Hematopoietic multipotent progenitor cell treated with erythropoietin and hydrocortisone succinate and interleukin-3 and kit ligand, for 6 days (in vitro differentiated cells): ENCODE measurements at places on chromosomes 2 and 18.

GRCh38 chr2:207394812-207395534, 134.8 kb upstream of the CREB1 start:
- DNase-seq = peak; percentile 89

DNA sequence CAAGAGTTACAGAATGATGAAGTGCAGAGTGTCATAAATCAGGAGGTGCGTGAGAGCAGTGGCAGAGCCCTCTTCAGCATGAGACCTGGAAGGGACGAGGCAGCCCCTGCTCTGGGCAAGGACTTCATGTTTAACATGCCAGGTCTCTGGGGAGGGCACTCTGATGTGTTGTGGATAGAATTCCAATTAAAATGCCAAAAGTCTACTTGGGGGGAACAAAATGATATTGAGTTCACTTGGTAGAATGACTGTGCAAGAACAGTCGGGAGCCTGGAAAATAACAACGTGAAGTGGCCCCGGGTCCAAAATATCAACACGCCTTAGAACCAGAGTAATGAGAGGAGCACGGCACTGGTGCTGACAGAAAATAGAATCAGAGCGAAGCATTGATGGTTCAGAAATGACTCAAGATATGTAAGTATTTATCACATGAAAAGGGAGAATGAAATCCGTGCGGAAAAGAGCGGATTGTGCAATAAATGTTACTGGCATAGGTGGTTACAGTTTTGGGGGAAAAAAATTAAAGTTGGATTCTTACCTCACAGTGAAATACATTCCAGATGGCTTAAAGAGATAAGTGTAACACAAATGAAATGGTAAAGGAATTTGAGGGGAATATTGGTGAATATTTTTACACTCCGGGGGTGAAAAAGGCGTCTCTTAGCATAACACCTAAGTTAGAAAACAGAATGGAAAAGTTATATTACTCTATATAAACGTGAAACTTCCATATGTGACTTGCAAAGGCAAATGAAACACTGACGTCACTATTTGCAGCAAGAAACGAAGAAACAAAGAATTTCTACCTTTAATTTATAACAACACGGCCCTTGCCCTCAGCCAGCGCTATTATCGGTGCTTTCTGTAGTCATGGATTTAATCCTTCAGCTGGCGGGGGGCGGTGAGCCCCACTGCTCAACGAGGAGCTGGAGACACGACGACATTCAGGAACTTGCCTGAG, 159.4 kb upstream of the TWIST2 start:
- no peak for DNase-seq

GRCh38 chr2:184472481-184472880, 125.8 kb upstream of the ZNF804A start:
- no peak for DNase-seq

GRCh38 chr2:118309946-118310680, 221.8 kb downstream of the INSIG2 start:
- peak; percentile 61 for DNase-seq

- no peak for DNase-seq
Measured at GRCh38 chr2:80169811-80170594, 134.5 kb downstream of the LRRTM1 start.

DNA sequence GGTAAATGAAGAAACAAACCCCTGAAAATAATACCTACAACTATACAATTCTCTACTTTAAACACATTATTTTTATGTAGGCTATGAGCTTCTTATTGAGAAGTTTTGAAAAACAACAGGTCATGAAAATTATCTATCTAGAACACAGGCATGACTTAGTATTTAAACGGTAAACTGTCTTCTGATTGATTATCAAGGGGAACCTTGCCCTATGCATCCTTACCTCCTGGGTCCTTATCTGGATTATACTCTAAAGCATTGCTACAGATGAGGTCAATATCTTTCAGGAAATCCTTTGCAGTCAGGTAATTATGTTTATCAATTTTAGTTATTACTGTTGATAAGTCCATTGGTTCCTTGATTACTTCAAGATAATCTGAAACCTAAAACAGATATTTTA, 144.3 kb downstream of the ATAD2B start:
- DNase-seq = peak; percentile 54

DNA sequence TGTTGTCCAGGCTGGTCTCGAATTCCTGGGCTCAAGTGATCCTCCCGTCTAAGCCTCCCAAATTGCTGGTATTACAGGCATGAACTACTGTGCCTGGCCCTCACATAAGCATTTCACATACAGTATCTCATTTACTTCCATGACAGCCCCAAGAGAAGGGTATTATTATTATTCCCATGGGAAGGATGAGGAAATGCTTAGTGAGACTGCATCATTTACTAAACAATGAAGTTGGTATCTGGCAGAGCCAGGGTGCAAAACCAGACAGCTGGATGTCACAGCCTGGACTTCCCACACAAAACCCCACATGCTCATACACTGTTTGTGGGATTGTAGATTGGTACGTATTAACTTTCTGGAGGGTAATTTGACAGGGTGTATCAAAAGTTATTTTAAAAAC, 29.9 kb downstream of the DAPL1 start:
- DNase-seq = no peak

DNA sequence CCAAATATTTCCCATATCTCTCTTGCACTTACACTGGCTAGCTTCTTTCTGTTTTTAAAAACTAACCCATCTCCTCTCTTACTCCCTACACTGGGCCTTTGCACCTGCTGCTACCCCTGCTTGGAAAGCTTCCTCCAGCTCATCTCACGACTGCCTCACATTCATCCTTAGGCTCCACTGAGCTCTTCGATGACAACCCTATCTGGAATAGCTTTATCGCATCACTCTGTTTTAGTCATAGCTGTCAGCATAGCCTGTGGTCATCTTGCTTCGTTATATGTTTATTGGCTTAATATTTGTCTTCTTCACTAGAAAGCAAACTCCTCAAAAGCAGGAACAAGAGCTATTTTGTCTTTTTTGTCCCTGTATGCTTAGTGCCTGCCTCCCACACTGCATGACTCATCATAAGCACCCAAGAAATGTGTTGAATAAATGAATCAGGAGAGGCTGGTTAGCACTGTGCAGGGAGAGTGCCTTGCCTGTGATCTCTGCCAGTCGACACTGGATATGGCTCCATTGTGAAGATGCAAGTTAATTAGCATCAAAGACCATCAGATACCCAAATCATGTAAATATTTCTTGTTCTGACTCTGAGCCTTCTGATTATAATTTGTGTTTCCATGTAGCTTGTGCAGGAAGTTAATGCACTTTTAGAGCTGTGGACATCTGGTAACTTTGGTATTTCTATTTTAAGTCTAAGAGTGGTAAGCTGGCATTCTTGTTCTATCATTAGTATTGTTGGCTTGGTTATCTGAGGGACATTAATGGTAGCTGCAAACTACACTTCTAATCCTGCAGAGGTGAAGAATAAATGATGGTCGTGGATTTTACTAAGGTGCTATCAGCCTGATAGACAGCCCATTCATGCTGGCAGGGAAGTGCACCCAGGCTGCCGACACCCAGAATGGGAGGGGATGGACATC, 10.3 kb upstream of the DYTN start:
- no peak for DNase-seq

DNA sequence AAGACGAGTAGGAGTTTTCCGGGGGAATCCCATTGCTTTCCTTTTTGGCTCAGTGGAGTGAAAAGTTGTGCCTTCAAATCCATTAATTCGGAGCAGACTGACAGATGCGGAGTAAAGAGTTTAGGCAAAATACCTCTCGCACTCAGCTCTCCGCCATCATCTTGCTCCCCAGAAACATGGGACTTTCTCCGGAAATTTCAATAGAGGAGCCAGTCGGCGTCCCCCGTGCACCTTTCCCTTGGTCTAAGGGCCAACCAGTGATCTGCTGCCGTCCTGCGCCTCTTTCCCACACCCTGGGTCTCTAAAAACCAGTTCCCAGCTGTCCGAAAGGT, 318 bp downstream of the TYW5 start:
- peak; percentile 76 for DNase-seq
